BE2C (cell line): ENCODE measurements at places on chromosomes 12 and 14.

DNA sequence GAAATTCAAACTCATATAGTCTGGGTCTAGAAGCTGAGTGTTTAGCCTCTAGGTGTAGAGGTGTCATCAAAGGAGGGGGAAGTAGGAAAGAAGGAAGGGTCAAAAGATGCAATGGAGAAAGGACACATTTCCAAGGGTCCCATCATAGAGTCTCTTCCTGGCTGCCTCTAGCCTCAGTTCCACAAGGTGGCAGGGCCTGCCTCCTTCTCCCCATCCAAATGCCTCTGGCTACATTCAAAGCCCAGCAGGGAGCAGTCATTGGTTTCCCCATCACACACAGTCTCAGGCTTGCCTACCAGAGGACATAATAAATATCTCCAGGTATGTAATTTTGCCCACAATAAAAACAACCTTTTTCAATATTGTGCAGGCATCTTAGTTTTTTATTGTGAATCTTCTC is 2.1 kb upstream of the CCT2 start:
- DNase-seq: no peak

DNA sequence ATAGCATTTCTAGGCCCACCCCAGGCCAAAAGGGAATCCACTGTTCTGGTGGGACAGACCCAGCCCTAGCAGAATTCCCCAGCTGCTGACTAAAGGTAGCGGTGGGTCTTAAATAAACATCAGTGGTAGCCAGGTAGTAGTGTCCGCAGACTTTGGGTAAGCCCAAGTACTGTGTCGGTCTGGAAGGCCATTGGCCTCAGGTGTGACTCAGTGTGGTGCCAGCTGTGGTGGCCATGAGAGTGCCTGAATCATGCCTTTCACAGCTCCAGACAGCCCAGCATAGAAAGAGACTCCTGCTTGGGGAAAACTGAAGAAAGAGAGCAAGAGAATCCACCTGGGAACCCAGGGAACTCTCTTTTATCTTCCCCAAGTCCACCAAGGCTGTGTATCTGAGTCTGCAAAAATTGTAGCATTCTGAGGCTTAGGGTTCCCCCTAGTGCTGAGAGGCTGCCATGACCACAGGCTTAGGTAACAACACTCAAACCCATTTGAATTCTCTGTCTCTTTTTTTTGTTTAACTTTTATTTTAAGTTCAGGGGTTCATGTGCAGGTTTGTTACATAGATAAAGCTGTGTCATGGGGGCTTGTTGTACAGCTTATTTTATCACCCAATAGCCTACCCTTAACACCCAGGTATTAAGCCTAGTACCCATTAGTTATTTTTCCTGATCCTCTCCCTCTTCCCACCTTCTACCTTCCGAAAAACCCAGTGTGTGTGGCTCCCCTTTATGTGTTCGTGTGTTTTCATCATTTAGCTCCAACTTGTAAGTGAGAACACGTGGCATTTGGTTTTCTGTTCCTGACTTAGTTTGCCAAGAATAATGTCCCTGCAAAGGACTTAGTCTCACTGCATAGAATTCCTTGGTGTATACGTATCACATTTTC is 16.7 kb upstream of the CD163L1 start:
- DNase-seq: peak; percentile 58

GRCh38 chr12:67533159-67533558 is 115.4 kb upstream of the DYRK2 start:
- DNase-seq: no peak

DNA sequence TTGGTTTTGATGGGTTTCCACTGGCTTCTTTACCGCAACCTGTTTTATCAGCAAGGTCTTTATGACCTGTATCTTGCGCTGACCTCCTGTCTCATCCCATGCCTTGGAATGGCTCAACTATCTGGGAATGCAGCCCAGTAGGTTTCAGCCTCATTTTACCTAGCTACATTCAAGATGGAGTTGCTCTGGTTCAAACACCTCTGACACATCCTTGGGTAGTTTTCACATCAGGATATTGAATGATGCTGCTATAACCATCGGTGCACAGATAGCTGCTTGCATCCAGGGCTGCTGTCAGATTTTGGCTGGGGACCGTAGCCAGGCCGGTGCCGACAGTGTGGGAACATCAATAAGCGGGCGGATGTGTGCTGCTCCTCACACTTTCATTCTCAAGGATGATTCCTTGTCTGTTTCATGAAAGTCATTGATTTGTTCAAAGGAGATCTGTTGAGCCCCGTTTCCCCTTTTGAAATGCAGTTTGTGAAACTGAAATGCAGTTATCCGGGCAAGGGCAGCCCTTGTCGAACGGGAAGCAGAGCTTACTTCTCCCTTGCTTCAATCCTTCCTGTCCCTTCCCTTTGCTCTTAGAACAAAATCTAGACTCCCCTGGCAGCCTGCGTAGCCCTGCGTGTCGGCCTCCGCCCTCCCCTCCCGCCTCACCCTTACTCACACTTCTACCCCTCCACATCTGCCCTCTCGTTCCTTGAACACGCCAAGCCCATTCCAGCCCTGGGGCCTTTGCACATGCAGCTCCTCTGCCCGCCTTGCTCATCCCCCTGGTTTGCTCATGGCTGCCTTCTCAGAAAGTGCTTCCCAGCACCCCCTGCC is 49.2 kb upstream of the NCOR2 start:
- DNase-seq: no peak

GRCh38 chr14:101635749-101636560 is 74.7 kb downstream of the DIO3 start:
- no peak for DNase-seq
